ENCODE measurements at places on chromosomes 1 and 21. TPM values are rescaled to one million over a fixed set of nuclear protein-coding genes. Genes with fewer than 3 reads are reported as not detected.

Gene LEFTY2
- total RNA-seq = not detected

GRCh38 chr21:38567335-38567969 lies 69.2 kb upstream of the ERG start:
- no peak for DNase-seq

Gene TMPRSS2
- not detected for total RNA-seq

DNA sequence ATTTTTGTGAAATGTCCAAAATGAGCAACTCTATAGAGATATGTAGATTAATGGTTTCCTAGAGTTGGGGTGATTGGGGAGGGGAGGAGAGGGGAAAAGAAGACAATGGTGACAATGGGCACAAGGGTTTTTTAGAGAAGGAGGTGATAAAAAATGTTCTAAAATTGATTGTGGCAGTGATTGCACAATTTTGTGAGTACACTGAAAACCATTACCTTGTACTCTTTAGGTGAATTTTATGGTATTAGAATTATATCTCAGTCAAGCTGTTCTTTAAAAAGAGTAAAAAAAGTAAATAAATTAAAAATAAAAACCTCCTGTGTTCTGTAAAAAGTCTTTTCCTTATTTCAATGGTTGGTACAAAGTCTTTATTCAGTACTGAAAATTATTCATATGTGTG lies 330.2 kb downstream of the PTBP2 start:
- DNase-seq = no peak

- no peak for DNase-seq
Measured at GRCh38 chr1:55618199-55618598, 403.0 kb upstream of the USP24 start.

DNA sequence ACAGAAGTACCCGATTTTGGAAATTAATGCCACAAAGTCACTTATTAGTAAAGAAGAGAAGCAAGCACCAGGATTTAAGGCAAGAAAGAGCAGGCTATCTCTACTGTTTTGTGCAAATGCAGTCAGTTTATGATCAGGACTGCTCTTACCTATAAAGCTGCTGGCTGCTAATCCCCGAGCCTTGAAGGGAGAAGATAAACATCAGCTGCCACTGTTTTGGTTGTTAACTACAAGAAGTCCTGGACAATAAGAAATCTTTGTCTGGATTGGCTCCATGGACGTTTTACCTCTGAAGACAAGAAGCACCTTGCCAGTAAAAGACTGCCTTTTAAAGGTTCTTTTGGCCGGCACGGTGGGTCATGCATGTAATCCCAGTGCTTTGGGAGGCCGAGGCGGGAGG lies 21.4 kb downstream of the FRRS1 start:
- no peak for DNase-seq

DNA sequence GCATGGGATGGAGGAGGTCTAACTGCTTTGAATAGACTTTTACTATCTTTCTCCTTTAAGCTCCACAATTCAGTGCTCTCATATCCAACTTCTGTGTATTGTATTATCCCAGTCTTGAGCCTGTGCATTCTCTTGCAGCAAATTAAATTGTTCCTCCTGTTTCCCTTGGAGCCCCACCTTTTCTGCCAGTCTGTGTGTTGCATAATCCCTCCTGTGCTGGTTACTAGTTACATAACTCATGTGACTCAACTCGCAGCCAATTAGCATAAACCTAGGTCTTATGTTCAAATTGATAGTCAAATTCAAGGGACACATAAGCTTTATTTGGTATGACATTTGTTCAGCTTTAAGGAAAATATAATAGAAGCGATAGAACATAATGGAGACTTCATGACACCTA lies 1863.5 kb downstream of the MRPL39 start:
- no peak for DNase-seq
